Nucleus accumbens (tissue), 56 donors: ENCODE measurements at places on chromosomes 12 and 14.

DNA sequence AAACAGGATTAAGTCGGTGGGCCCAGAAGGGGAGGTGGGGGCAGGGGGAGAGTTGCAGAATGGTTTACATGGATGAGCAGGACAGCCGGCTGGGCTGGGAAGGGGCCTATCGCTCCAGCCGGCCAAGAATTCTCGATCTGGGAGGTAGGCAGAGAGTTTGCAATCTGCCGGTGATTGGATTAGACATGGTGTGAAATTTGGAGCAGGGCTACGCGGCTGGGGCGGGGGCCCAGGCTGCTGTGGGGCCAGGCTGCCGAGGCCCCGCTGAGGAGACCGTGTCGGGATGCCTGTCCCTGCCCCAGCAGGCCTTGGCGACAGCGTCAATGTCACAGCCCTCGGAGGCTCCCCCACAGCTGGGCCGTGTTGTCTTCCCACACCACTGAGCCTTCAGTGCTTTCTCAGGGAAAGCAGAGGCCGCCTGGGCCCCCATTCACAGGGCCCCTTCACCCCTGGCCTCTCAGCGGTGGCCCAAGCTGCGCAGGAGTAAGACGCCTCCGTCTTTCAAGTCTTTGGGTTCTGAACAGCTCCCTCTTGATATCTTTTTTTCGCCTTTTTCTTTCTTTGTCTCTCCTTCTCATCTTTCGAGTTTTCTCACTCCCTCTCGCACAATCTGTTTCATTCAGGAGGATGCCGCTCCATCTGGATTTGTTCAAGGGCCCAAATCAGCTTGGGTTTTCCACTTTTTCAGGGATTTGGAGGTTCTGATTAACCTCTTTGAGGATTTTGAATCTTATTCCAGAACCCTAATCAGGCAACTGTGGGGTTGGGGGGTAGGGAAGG, 117.5 kb upstream of the PARP11 start:
- DNase-seq, result no peak

- no peak for DNase-seq
Measured at GRCh38 chr14:93811020-93811419, 22.7 kb upstream of the PRIMA1 start.

- no peak for DNase-seq
Measured at GRCh38 chr12:44848703-44849085, 27.4 kb downstream of the NELL2 start.

GRCh38 chr12:119642986-119643385, 24.9 kb upstream of the PRKAB1 start:
- no peak for DNase-seq

DNA sequence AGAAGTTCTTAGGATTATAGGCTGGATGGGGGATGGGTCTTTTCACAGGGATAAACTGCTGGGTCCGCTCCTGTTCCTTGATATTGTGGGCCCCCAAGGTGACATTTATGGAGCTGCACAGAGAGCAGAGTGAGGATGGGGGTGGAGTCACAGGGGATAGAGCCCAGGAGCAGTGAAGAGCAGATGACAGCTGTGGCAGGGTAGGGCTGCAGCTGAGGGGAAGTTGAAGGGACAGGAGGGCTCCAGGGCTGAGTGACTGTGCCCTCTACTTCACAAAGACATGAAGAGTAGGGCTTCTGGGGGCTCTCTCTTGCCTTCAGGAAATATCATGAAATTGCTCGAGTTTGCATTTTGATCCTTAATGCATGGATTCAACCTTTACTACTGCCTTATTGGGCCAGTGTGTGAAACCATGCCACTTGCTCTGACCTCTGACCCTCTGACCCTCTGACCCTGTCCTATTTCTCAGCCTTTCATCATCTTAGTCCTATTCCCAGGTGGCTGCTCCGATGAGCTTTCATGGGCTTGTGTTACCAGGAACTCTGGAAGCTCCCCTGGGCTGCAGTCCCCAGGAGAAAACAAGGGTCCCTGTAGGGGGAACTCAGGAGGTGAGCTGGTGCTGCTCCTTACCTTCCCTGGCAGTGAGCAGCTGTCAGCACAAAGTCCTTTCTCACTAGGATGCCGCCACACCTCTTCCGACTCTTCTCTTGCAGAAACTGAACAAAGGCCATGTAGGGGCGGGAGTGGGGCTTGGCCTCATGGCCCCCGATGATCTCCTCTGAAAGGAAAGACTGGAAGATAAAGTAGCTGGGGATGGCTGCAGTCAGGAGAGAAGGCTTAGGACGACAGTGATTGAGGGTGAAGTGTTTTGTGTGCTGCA, 1.6 kb downstream of the GZMH start:
- DNase-seq, result no peak

DNA sequence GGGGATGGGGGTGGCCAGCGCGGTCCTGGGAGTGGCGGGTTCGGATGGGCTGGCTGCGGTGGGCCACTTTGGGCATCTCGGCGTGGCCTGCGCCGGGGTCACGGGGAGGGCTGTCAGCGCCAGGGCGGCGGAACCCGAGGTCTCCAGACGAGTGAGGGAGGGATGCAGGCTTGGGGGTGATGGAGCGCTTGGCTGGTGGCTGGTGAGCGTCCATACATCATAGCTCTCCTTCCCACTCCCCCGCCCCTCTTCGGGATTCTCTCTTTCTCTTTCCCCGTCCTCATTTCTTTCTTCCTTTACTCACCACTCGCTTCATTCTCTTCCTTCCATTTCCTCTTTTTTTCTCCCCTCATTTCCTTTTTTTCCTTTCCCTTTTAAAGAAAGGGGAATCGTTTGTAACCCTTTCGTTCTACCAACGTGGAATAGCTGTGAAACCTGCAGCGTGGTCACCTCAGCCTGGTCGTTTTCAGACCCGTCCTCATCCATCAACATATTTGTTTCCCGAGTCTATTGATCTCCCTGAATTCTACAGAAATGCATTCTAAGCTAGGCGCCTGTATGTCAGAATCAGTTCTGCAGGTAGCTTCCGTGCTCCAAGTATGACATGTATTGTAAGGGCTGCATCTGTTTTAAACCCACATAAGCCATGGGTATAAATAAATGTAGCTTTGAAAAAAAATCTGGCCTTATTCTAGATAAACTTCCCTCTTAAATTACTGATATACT, 260.3 kb upstream of the E2F7 start:
- peak; percentile 45 for DNase-seq

DNA sequence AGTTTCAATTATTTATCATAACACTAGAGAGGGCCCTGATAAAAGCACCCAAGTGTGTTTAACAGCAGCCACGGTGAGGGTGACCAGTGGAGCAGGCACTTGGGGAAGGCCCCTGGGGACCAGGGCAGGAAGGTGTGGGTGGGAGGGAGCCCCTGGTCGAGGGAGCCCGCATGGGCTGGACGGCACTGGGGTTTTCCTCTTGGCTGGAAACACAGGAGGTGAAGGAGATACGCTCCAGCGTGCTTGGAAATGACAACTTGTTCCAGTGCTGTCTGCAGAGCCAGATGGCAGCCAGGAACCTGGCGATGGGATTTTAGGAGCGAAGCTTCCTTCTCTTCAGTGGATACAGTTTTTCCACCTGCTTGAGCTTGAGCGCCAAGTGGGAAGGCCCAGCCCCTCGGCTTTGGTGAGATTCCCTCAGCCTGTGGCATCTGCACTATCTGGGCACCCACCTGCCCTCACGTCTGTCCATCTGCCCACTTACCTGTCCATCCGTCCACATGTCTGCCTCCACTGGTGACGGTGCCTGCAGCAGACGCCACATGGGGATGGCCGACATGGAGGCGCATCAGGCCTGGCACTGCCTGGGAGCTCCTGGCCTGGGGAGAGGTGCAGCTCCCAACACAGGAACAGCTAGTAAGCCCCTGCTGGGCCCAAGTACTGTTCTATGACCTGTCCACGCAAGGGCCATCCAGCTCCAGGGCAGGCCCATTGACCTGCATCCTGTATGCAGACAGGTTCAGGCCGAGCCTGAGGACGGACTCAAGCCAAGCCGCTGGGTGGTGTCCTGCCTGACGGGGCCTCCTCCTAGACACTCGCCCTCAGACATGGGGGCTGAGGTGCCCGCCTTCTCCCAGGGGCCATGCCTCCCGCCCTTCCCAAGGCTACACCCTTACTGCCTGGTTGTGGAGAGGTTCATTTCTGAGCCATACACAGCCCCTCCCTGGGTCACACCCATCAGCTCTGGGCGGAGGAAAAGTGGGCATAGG, 192.2 kb upstream of the C14orf180 start:
- DNase-seq, result no peak

DNA sequence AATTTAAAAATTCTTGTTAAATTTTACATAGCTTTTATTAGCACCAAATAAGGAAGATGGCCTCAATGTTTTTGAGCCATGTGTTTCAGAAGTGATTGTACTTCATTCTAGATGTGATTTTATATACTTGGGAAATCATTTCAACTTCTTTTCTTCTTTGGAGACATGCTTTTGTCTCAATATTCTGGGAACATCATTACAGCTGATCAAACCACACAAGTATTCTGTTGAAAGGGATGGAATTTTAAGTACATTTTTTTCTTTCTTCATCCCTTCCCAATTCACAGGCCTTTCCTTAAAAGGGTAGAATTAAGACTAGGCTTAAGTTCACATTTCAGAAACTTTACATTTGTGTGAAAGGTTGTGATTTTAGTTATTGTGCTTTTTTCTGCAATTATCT, 66.4 kb downstream of the PAPOLA start:
- DNase-seq, result no peak

- DNase-seq, result no peak
Measured at GRCh38 chr14:74826574-74826973, 49.4 kb downstream of the PROX2 start.

DNA sequence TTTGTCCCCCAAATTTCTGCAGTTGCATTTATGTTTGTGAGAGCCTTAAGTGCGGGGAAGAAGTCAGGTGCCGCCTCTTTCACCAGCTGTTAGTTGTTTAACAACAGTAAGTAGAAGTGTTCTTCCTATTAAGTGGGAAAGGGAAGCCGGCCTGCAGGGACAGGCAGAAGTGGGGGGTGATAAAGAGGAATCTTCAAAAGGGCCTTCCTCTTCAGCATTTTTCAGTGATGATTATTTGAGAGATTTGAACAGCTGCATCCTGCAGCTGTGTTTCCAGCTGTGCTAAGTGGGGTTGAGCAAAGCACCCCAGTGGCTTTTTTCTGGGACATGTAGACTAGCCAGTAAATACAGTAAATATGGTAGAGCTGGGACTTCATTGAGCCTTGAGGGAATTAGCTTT, 32.1 kb upstream of the SLC38A1 start:
- no peak for DNase-seq

GRCh38 chr12:7557227-7557626, 53.6 kb upstream of the CD163 start:
- DNase-seq, result no peak
